ENCODE measurements at places on chromosomes 4 and X. TPM values are rescaled to one million over a fixed set of nuclear protein-coding genes. Genes with fewer than 3 reads are reported as not detected.

SPANXN4 gene
- not detected for total RNA-seq

DMP1 gene
- not detected for total RNA-seq

CT45A1 gene
- not detected for total RNA-seq

IRS4 gene
- 2.9 TPM for total RNA-seq

RAB9B gene
- 5.6 TPM for total RNA-seq

Measured in metanephros (tissue), 2 donors.